ENCODE measurements at places on chromosomes 6 and 20. TPM values are rescaled to one million over a fixed set of nuclear protein-coding genes. Genes with fewer than 3 reads are reported as not detected.

The CDH26 gene
- total RNA-seq = not detected

GRCh38 chr6:144935181-144935580, 650.0 kb downstream of the UTRN start:
- no peak for DNase-seq
- H3K27me3 ChIP-seq = no peaks in the 10 kb centered on the region
- no peak overlapping the region for H3K27ac ChIP-seq
- peaks cover 4% of the 10 kb centered on the region for H3K4me1 ChIP-seq

GRCh38 chr6:10305790-10306415, 109.0 kb downstream of the TFAP2A start:
- no peaks in the 10 kb centered on the region for H3K27me3 ChIP-seq
- no peak overlapping the region for H3K4me3 ChIP-seq
- H3K36me3 ChIP-seq = no peaks in the 10 kb centered on the region
- DNase-seq = no peak

- DNase-seq = no peak
- no peak overlapping the region for H3K27ac ChIP-seq
- no peak overlapping the region for H3K4me3 ChIP-seq
- peaks cover 11% of the 10 kb centered on the region for H3K4me1 ChIP-seq
- no peaks in the 10 kb centered on the region for H3K36me3 ChIP-seq
Observed at GRCh38 chr6:160972111-160972510, 19.5 kb upstream of the MAP3K4 start.

- peaks cover 5% of the 10 kb centered on the region for H3K27me3 ChIP-seq
- H3K36me3 ChIP-seq = no peaks in the 10 kb centered on the region
- no peak overlapping the region for H3K27ac ChIP-seq
- H3K4me3 ChIP-seq = no peak overlapping the region
- no peak for DNase-seq
- no peaks in the 10 kb centered on the region for H3K4me1 ChIP-seq
Observed at GRCh38 chr6:117387454-117387974, 38.2 kb downstream of the ROS1 start.

The LTB gene
- total RNA-seq = not detected

- H3K4me3 ChIP-seq = no peak overlapping the region
- H3K27me3 ChIP-seq = no peaks in the 10 kb centered on the region
- no peaks in the 10 kb centered on the region for H3K4me1 ChIP-seq
- DNase-seq = no peak
Observed at GRCh38 chr6:24089736-24090135, 36.3 kb upstream of the NRSN1 start.

The SPATS1 gene
- total RNA-seq = not detected

GRCh38 chr6:91970700-91971099, 1383.8 kb upstream of the MAP3K7 start:
- no peaks in the 10 kb centered on the region for H3K4me1 ChIP-seq
- H3K27me3 ChIP-seq = no peaks in the 10 kb centered on the region
- no peak overlapping the region for H3K27ac ChIP-seq
- DNase-seq = no peak
- H3K4me3 ChIP-seq = no peak overlapping the region
- H3K36me3 ChIP-seq = no peaks in the 10 kb centered on the region

The SLC22A3 gene
- total RNA-seq = not detected

DNA sequence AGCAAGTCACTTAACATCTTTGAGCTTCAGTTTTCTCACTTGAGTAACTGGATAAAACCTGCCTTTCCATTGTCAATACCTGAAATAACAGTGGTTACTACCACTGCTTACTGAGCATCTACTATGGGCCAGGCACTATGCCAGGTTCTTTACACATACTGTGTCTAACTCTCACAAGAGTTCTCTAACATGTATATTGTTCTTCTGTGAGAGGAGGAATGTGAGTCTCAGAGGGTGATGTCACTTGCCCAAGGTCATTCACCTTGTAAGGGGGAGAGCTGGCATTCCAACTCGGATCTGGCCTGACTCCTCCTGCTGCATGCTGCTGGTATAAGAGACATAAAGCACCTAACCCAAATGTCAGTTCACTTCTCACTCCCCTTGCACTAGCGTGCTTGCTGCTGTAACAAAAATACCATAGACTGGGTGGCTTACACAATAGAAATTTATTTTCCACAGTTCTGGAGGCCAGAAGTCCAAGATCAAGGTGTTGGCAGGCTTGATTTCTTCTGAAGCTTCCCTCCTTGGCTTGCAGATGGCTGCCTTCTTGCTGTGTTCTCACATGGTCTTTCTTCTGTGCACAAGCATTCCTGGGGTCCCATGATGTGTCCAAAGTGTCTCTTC, 21.9 kb upstream of the SGK2 start:
- H3K27ac ChIP-seq = no peak overlapping the region
- no peak for DNase-seq
- H3K4me3 ChIP-seq = no peak overlapping the region
- H3K36me3 ChIP-seq = no peaks in the 10 kb centered on the region
- H3K4me1 ChIP-seq = no peaks in the 10 kb centered on the region

GRCh38 chr6:5275497-5275896, 14.2 kb downstream of the FARS2 start:
- peaks cover 3% of the 10 kb centered on the region for H3K36me3 ChIP-seq
- no peak overlapping the region for H3K4me3 ChIP-seq
- no peak overlapping the region for H3K27ac ChIP-seq
- DNase-seq = no peak
- no peaks in the 10 kb centered on the region for H3K27me3 ChIP-seq

GRCh38 chr20:59195316-59195993, 31.8 kb downstream of the ZNF831 start:
- DNase-seq = no peak
- H3K27ac ChIP-seq = no peak overlapping the region
- no peaks in the 10 kb centered on the region for H3K36me3 ChIP-seq
- peaks cover 7% of the 10 kb centered on the region for H3K27me3 ChIP-seq
- no peak overlapping the region for H3K4me3 ChIP-seq

The PHACTR3 gene
- total RNA-seq = not detected

GRCh38 chr6:43129434-43130194, 41.5 kb upstream of the SRF start:
- peaks cover 23% of the 10 kb centered on the region for H3K36me3 ChIP-seq
- no peaks in the 10 kb centered on the region for H3K27me3 ChIP-seq
- peaks cover 7% of the 10 kb centered on the region for H3K4me1 ChIP-seq
- no peak for DNase-seq
- no peak overlapping the region for H3K4me3 ChIP-seq

DNA sequence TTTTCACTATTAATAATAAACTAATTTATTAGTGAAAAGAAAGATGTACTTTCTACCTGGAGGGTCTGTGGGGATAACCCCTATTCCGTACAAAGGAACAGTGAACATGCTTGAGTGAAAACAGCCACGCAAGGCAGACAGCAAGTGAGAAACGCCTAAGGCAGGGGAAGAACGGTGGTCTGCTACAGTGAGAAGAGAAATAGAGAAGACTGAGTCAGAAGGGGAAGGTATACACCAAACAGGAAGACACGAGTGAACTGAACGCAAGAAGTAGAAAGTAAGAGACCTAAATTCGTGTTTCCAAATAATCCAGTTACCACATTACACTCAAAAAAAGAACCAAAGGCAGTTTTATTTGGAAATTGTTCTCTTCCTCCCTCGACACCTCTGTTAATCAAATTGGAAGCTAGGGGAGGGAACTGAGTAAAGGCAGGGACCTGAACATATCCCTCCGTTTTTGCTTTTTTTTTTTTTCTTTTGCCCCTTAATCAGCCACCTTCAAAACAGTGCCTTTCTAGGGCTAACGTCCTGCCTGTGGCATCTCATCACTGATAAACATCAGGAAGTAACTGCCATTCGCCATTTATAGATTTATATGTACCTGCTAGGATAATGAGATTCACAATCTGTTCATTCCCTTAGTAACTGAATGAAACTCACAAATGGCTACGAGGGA, 48.9 kb downstream of the ATXN1 start:
- H3K27ac ChIP-seq = peak overlapping the region; percentile 92
- no peaks in the 10 kb centered on the region for H3K27me3 ChIP-seq
- no peaks in the 10 kb centered on the region for H3K36me3 ChIP-seq
- peak overlapping the region; percentile 14 for H3K4me3 ChIP-seq
- DNase-seq = no peak
- H3K4me1 ChIP-seq = peaks cover 24% of the 10 kb centered on the region

- H3K36me3 ChIP-seq = no peaks in the 10 kb centered on the region
- no peak overlapping the region for H3K27ac ChIP-seq
- peaks cover 58% of the 10 kb centered on the region for H3K27me3 ChIP-seq
- no peak for DNase-seq
- H3K4me3 ChIP-seq = no peak overlapping the region
Observed at GRCh38 chr20:63138855-63139341, 77.0 kb downstream of the YTHDF1 start.

- no peak for DNase-seq
- peaks cover 26% of the 10 kb centered on the region for H3K27me3 ChIP-seq
- peak overlapping the region; percentile 7 for H3K4me3 ChIP-seq
- no peak overlapping the region for H3K27ac ChIP-seq
- H3K4me1 ChIP-seq = peaks cover 11% of the 10 kb centered on the region
- H3K36me3 ChIP-seq = no peaks in the 10 kb centered on the region
Observed at GRCh38 chr6:49551078-49551865, 804 bp downstream of the C6orf141 start.

The RXRB gene
- 14.7 TPM for total RNA-seq

The MATN4 gene
- 0.50 TPM for total RNA-seq

- peaks cover 39% of the 10 kb centered on the region for H3K4me1 ChIP-seq
- DNase-seq = no peak
- H3K27me3 ChIP-seq = no peaks in the 10 kb centered on the region
- no peak overlapping the region for H3K4me3 ChIP-seq
- H3K36me3 ChIP-seq = no peaks in the 10 kb centered on the region
Observed at GRCh38 chr6:149095842-149096241, 221.7 kb upstream of the TAB2 start.

- no peak overlapping the region for H3K27ac ChIP-seq
- DNase-seq = no peak
- no peaks in the 10 kb centered on the region for H3K36me3 ChIP-seq
- H3K4me1 ChIP-seq = no peaks in the 10 kb centered on the region
- no peaks in the 10 kb centered on the region for H3K27me3 ChIP-seq
Observed at GRCh38 chr6:12516070-12516469, 200.5 kb upstream of the PHACTR1 start.

DNA sequence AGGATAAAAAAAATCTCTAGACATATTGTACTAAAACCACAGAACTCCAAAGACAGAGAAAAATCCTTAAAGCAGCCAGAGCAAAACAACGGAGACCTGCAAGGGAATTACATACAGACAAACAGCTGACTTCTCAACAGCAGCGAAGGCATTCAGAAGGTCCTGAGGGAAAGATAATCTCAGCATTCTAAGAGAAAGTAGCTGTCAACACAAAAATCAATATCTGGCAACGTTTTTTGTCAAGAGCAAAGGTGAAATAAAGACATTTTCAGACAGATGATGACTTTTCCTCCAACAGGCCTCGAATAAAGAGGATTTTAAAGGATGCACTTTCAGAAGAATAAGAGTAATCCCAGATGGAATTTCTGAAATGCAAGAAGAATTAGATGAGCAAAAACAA, 6.1 kb upstream of the SCGN start:
- no peak overlapping the region for H3K27ac ChIP-seq
- H3K4me1 ChIP-seq = no peaks in the 10 kb centered on the region
- DNase-seq = no peak
- H3K4me3 ChIP-seq = no peak overlapping the region
- no peaks in the 10 kb centered on the region for H3K36me3 ChIP-seq

The WFDC5 gene
- not detected for total RNA-seq

The DDRGK1 gene
- 29.1 TPM for total RNA-seq

- H3K4me3 ChIP-seq = no peak overlapping the region
- H3K27ac ChIP-seq = no peak overlapping the region
- H3K36me3 ChIP-seq = no peaks in the 10 kb centered on the region
- H3K27me3 ChIP-seq = no peaks in the 10 kb centered on the region
- peaks cover 32% of the 10 kb centered on the region for H3K4me1 ChIP-seq
Observed at GRCh38 chr20:10522328-10522727, 87.2 kb downstream of the SLX4IP start.

The CD93 gene
- total RNA-seq = not detected

The PCSK2 gene
- total RNA-seq = not detected

The PI3 gene
- not detected for total RNA-seq

DNA sequence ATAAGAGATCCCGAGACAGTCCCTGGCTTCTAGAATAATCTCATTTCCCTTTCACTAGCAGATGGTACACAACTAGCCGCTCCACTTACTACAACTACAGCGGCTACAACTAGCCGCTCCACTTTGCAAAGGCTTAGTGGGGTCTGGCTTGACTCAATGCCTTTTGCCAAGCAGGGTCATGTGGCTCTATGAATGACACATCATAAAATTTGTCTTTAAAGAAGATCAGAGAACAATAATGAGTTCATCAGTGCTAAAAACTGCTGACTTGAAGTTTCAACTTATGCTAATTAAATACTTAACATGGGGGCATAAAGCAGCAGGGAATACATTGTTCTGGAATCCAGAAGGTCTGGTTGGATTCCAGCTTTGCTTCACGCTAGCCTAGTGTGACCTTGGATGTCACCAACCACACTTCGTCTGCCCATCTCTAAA, 2.0 kb upstream of the MICAL1 start:
- H3K4me3 ChIP-seq = no peak overlapping the region
- DNase-seq = no peak
- no peaks in the 10 kb centered on the region for H3K27me3 ChIP-seq
- peaks cover 19% of the 10 kb centered on the region for H3K4me1 ChIP-seq
- peaks cover 35% of the 10 kb centered on the region for H3K36me3 ChIP-seq
- H3K27ac ChIP-seq = no peak overlapping the region

The EEF1A1 gene
- total RNA-seq = 11,916 TPM

The MCCD1 gene
- total RNA-seq = not detected

DNA sequence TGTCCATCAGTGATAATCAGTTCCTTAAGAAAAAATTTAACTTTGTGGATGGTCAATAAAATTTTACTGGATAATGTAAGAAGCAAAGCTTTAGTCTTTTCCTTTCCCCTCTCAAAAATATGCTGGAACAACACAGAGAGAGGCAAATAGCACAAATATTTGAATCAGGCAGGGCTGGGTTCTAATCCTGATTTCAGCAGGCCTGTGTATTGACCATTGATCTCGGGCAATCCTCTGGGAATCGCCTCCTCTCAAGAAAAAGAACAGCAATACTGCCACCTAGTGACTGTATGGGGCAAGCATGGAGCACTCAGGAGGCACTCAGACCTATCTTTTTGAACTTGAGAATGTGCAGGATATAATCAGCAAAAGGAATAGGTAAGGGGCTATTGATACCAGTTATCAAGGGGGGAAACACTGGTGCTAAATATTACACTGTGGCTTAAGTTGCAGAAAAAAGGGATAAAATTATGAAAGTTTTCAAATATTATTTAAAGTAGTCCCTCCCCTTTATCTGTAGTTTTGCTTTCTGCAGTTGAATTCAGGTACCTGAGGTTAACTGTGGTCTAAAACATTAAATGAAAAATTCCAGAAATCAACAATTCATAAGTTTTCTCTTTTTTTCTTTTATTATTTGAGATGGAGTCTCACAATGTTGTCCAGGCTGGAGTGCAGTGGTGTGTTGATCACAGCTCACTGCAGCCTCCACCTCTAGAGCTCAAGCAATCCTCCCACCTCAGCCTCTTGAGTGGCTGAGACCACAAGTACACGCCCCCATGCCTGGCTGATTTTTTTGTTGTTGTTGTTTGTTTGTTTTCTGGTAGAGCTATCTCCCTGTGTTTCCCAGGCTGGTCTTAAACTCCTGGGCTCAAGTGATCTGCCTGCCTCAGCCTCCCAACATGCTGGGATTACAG, 91.8 kb upstream of the NHSL1 start:
- H3K4me1 ChIP-seq = peaks cover 39% of the 10 kb centered on the region
- H3K27me3 ChIP-seq = no peaks in the 10 kb centered on the region
- H3K36me3 ChIP-seq = no peaks in the 10 kb centered on the region
- H3K27ac ChIP-seq = no peak overlapping the region
- no peak overlapping the region for H3K4me3 ChIP-seq

The OR12D3 gene
- total RNA-seq = not detected

GRCh38 chr6:107439406-107439805, 20.0 kb downstream of the PDSS2 start:
- H3K4me3 ChIP-seq = no peak overlapping the region
- H3K36me3 ChIP-seq = no peaks in the 10 kb centered on the region
- DNase-seq = no peak
- no peaks in the 10 kb centered on the region for H3K27me3 ChIP-seq

All from SJSA1 (cell line).